ENCODE measurements at places on chromosomes 5 and 9.

DNA sequence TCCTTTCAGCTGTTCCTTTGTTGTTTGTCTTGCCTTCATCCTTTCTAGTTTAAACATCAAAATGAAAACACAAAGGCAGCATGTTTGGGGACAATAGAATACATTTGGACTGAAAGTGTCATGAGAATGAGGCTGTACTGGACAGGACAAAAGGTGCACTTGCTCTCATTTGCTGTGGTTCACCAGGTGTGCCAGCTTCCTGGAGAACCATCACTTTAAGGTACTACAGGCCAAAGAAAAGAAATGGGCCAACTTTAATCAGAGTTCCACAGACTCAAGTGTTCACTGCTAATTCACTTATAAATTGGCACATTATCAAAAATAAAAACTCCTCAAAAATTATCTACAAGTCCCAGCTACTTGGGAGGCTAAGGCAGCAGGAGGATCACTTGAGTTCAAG lies 53.8 kb downstream of the ABHD17B start:
- no peak for DNase-seq

GRCh38 chr5:35990941-35991611 lies at the start of gene UGT3A1:
Gene UGT3A1 (minus strand): TSS chr5:35991390. CDS start chr5:35991240, 150 bp downstream.
- DNase-seq: no peak

DNA sequence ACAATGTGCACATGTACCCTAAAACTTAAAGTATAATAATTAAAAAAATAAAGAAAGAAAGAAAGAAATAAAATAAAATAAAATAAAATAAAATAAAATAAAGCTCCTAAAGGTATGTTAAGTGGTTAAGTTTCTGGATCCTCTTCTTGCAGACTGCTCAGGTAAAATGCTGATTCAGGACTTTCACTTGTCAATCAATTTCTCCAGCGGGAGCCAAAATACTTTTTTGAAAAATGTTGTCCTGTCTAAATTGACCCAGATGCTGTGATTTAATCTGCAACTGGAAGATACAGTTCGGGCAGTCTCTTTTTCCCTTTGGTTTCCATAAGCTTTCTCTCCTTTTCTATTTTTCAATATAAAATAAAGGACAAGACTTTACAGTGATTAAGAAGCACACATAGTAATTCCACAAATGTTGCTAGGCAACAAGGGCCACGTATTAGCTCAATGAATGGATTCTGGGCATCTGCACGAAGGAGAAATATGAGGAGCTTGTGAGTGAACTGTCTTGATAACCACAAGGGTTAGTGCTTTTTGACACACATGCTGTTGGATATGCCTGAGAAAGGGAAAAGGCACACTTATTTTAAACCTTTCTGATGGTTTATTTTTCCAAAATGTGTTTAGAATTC lies 38.6 kb downstream of the HTR4 start:
- DNase-seq: no peak

DNA sequence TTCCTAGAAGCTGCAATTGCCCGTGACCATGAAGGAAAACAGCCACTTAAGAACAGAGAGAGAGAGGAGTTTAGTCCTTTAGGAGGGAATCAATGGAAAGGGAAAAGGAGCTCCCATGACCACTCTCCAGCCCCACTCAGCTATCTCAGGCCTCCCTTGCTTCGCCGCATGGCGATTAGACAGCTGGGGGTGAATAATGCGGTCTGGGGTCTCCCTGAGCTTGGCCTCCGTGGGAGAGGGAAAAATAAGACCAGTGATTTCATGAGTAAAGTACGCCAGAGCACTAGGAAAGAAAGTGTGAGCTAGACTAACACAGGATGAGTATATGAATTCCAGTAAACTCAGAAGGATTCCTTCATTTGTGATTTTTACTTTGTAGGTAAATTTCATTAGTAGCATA lies 180.3 kb downstream of the TRIO start:
- DNase-seq: no peak

- DNase-seq: no peak
Measured at GRCh38 chr9:115668521-115668920, 485.1 kb upstream of the PAPPA start.

DNA sequence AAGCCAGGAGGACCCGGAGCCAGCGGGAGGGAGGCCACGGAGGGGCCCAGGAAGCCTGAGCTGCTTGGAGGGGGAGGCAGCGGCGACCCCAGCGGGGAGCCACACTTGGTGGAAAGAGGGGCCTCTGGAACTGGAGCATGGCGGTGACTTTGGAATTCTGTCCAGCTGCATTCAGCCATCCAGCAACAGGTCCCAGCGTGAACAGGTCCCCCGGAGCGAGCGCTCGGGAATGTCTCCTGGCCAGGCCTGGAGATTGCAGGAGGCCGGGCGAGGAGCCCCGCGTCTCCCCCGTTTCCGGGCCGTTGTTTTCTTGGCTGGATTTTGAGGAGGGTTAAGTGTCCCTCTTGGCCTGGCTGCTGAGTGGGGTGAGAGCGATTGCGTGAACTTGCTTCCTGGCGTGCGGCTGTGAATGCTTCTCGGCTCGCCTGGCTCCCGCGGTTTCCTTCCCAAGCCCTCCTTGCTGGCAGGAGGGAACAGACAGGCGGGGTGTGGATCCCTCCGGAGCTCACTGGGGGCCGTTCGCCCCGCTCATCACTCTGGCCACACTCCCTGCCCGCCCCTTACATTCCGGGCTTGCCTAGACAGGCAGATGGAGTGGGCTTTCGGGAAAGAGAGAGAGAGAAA lies 125.3 kb upstream of the IRX4 start:
- DNase-seq: no peak

DNA sequence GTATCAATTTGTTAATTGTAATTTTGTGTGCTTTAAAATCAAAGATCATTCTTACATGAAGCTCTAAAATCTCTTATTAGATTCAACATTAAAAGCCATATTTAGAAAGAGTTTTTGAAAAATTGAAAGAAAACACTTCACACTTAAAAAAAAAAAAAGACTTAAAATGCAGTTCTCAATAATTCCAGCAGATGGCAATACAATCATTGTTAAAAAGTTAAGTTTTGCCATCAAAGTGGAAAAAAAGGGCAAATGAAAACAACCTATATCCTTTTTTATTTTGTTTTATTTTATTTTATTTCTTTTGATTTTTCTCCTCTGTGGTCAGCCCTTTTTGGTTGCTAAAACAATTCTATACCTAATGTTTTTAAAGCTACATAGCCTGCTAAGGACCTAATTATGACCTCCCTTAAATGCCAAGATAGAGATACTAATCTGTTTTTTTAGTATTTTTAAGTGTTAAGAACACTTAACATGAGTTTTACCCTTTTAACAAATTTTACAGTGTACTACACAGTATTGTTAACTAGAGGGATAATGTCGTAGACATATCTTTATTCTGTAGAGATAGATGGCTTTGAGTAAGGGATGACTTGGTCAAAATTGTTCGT lies 154.2 kb upstream of the DAB2 start:
- no peak for DNase-seq

DNA sequence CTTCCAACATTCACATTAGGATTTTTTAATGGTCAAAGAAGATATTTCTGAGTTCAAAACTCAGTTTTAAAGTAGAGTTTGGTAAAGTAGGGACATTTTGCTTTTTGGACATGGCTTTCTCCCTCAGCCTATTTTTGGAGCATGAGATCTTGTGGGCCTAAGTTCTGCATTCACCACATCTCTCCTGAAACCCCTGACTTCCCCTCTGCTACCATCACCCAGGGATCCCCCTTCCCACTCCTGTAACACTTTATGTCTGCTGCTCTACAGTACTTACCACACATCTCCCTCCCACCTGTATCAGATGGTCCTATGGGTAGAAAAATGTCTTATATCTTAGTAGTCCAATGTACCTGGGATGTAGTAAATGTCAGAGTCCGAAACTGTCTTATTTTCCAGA lies 48.2 kb upstream of the JAK2 start:
- DNase-seq: no peak

GRCh38 chr5:1479581-1480188 lies 34.4 kb upstream of the SLC6A3 start:
- DNase-seq: peak; percentile 79

DNA sequence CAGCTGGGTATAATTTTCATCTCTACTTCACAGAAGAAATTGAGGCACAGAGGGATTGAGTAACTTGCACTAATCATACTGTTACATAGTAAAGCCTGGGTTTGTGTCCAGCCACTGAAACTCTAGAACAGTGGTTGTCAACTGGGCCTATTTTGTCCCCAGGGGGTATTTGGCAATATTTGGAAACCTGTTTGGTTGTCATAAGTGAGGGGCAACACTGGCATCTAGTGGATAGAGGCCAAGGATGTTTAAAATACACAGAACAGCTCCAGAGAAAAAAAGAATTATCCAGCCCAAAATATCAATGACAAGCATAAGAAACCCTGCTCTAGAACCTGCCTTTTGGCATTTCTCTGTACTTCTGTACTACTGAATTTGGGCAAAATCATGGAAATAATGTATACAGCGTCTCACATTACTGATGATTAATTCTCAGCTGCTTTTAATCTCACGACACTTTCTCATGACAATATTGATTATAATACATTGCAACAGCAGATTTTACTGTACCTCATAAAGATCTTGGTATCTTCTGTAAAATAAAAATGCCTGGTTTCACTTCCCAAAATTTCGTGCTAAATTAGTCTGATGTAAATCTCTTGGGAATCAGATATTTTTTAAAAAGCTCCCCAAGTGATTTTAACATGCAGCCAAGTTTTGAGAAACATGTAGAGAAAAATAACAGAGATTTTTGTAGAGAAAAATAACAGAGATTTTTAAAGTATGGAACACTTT lies 112.7 kb downstream of the RORB start:
- DNase-seq: peak; percentile 61

DNA sequence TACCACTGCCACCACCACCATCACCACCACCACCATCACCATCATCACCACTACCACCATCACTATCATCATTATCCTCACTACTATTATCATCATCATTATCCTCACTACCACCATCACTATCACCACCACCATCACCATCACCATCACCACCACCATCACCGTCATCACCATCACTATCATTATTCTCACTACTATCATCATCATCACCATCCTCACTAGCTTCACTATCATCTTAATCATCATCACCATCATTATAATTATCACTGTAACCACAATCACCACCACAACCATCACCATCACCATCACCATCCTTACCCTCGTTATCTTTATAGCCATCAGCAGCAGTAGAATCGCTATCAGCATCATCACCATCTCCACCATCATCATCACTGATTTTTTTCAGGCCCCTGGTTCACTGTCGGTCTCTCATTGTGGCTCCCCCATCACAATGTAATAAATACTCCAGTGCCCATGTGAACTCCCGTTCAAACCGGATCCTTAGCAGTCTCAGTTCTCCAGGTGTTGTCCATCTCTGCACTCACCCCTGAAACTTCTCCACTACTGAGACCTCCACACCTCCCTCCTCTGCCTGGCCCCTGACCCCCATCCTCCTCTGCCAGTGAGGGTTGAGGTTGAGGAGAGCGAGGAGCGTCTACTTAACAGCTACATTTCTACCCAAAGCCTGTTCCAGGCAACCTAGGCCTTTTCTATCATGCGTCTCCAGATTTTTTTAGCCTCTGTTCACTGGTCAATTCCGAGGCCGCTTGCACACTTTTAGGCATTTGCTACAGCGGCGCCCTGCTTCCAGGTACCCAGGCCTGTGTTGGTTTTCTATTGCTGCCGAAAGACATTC lies 238.2 kb downstream of the PBX3 start:
- no peak for DNase-seq

DNA sequence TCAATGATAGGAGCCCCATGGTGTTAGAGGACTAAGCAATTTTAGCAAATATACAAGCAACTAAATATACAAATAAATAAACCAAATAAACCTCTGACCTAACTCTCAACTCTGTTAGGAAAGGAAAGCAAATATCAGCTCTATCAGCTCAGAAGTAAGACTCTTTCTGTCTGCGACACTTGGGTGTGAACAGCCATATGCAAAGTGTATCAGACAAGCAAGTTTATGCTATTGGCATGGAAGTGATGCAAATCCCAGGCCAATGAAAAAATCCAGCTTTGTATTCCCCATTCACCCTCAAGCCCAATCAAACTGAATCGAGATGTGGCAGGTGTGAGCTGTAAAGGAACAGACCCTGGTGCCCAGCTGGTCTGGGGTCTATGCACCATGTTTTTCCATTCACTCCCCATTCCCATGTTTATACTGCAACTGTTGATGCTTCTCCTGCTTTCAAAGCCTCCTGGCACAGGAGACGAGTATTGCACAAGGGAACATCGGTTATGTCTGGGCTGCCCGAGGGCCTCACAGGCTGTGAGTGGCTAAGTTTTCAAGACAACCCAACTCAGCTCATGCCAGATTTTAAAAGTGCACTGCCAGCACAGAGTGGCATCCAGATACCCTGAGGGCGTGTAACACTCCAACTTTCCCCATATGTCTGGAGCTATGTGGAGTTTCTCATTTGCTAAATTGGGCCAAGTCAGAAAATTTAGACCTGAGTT lies 73.1 kb downstream of the FEM1C start:
- no peak for DNase-seq

GRCh38 chr5:150300496-150301169 lies 2.1 kb downstream of the ARSI start:
- DNase-seq: no peak

GRCh38 chr5:172871536-172871935 lies 37.5 kb downstream of the ERGIC1 start:
- DNase-seq: no peak

DNA sequence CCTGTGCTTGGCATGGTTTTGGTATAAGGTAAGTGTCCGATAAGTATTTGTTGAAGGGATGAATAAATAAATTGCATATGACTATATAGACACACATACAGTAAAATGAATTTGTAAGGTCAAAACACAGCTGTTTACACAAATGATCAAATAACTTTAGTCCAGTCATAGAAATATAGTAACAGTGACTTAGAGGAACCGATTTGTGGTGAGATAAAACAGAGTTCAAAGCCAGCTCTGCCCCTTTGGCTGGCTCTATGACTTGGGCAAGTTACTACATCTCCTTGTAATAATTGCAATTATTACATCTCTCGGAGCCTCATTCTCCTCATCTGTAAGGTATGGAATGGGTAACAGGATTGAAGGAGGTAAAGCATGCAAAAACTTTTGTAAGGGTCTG lies 384.0 kb downstream of the PLK2 start:
- no peak for DNase-seq

GRCh38 chr5:54491326-54491725 lies 26.2 kb upstream of the SNX18 start:
- no peak for DNase-seq

DNA sequence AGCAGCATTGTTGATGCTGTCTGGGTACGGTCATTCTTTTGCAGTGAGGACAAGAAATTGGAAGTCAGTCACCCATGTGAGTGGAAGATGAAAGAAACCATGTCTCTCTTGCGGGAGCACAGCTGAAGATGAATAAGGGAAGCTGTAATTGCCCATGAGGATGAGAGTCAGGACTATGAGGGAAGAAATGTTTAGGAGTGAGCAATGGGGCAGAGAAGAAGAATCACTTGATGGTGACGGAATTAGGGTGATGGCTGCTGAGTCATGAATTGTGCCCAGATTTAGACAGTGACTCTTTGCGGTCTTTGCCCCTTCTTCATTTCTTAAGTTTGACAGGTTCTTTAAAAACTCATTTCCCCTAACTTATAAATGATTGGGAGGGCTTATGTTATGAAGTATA lies 183.3 kb downstream of the MAST4 start:
- no peak for DNase-seq

GRCh38 chr5:133370036-133370831 lies 242.1 kb downstream of the FSTL4 start:
- DNase-seq: no peak

Data from T47D (cell line).